ENCODE measurements at places on chromosomes 1 and 21.

DNA sequence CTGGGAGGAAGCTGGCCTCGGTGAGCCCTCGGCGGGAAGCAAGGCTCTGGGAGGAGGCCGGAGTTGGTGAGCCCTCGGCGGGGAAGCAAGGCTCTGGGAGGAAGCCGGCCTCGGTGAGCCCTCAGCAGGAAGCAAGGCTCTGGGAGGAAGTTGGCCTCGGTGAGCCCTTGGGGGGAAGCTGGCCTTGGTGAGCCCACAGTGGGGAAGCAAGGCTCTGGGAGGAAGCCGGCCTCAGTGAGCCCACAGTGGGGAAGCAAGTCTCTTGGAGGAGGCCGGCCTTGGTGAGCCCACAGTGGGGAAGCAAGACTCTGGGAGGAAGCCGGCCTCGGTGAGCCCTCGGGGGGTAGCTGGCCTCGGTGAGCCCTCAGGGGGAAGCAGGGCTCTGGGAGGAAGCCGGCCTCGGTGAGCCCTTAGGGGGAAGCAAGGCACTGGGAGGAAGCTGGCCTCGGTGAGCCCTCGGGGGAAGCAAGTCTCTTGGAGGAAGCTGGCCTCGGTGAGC is 36.0 kb downstream of the KRTAP10-1 start:
- DNase-seq, result no peak

DNA sequence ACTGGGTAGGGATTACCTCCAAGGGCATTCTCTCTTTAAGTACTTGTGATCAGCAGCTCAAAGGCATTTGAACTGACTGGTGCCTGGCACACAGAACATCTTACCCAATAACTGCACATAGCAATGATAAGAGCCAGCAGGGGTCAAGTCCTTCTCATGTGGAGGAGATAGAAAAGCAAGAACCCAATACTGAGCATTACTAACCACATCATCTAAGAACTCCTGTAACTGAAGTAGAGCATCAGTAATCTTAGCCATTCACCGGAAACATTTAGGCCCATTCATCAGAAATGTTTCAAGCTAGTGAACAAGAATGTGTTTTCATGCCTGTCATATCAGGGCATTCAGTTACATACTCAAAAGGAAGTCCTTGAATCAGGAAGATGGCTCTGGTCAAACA is 33.6 kb upstream of the THEM4 start:
- no peak for DNase-seq

DNA sequence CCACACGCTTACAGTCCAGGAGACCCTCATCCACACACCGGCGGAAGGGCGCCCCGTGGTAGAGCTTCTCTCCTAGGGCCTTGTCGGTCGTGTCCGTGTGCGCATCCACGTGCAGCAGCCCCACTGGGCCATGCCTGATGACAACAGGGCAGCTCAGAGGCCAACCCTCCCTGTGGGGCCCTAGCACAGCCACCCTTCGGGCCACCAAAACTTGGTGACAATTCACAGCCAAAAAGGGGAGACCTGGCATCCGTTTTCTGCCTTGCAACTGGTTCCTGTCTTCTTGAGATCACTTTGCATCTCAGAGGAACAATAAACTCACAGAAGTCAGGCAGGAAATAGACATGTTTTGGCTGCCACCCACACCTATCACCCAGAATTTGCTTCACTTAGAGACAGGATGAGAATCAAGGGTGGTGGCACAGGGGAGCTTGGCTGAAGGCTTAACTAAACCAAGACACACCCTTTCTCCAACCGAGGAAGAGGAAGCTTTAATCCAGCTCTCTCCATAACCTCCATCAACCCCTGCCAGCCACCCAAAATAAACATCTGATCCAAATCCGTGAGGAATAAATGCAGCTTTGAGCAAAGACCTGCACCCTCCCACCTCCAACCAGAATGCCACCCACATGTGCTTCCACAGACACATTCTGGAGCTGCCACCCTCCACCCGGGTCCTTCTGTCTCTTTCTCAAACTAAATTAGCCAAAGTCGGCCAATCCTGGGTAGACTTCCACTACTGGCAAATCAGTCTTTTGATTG is 5.7 kb downstream of the AGMAT start:
- no peak for DNase-seq

DNA sequence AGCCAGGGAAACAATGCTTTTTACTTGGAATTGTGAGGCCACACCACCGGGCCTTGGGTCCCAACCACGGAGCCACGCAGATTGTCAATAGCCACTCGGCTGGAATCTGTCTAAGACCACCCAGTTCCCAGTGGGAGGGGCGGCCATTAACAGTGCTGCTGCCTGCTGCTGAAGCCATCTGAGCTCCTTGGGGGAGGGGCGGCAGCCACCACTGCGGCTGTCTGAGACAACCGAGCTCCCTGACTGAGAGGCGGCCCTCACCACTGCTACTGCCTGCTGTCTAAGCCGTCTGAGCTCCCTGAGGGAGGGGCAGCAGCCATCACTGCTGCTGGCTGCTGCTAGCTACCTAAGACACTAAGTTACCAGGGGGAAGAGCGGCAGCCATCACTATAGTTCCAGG is 64.3 kb downstream of the DMRTA2 start:
- no peak for DNase-seq

DNA sequence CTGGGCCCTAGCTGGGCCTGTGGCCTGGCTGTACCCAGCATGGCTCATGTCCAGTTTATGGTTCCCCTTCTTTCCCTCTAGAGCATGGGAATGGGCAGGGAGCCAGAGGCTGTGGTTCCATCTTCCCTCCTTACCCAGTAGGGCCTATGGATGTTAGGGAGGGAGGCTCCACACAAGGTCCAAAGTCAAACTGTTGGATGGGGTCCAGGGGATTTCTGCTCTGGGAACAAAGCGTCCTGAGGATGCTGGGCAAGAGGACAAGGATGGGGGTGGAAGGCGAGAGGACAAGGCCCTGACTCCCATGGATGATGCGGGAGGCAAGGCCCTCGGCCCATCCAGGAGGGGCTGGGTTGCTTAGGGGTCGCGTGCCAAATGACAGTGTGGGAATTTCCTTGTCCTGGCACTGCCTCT is 17.3 kb downstream of the CSF1 start:
- no peak for DNase-seq

DNA sequence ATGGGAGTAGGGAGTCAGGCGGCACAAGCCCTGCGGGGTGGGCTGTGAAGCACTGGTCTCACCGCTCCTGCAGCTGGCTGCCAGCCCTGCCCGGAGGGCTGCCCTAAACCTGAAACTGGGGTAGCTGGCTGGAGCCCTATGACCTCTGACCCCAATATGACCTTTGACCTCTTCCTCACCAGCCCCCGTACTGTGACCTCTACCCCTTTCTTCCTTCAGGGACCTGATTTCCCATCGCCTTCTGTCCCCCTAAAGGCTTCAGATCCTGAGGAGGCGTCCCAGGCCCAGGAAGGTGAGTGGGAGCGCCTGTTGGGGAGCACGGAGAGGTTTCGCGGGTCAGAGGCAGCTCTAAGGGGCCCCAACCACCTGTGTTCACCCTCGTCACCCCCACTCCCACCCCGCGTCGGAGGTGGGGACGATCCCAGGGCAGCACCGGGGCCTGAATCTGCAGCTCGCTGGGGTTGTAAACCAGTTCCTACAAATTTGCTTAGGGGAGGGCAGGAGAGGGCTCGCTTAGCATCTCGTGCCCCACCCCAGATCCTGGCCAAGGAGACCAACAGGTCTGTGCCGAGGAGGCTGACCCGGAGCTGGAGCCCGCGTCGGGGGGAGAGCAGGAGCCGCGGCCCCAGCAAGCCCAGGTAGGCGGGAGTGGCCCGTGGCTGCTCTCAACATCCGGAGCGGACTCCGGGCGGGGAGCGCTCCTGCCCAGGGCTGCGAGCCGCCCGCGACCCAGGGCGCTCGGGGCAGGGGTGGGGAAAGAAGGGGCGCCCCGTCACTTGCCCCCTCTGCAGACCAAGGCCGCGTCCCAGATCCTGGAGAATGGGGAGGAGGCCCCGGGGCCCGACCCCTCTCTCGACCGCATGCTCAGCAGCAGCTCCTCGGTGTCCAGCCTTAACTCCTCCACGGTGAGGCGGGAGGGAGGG is 7.3 kb downstream of the SYTL1 start:
- DNase-seq, result no peak

DNA sequence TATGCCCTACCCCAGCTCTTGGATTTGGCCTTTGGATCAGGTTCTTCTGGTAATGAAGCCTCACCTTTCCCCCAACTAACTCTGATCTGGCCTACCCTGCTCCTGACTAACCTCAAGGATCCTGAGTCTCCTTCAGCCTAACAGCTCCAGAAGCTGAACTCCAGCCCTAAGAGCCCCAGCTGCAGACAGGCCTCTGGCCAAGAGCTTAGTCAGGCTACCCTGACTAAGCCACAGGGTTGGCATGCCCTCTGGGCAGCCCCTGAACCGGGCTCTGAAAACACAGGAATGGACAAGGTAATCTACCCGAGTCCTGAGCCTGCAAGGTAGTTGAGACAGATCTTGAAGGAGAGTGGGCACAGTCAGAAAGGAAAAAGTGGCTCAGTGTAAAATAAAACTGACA is 29.4 kb downstream of the COA7 start:
- no peak for DNase-seq

DNA sequence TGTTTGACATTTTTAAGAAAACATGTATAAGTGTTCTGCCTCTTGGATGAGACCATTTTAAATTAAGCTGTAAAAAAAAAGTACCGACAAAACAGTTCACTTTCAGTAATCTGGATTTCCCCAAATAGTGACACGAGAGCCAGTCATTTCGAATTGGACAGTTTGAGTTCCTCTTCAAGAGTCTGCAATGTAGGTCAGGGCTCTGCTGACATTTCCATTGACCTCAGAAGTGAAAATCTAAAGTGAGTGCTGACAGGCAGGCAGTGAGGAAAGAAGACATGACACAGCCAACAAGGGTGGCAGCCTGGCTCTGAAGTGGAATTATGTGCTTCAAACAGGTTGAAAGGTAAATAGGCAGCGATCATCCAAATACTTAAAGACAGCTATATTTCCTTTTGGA is at the start of gene IL23R:
TSS of gene IL23R (plus strand) at position 259 of the 400 bp plus-strand sequence. CDS start 1,667 bp downstream, outside the sequence.
- no peak for DNase-seq

DNA sequence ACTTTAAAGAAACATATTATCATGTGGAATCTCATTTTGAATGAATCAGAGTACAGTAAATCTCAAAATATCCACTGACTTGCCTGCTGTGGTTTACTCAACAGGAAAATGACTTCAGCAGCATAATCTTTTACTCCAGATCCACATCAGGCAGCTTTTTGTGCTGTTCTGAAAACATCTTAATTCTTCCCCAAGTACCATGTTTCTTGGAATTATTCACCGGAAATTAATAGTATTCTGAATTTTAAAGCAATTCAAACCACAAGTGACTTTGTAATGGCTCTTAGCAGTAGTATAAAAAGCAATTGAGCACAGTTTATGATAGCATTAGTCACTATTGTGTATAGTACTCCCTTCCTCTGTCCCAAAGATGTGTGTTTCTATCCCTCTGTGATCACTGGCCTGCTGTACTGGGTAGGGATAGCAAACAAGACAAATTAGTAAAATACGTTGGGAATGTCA is 64.2 kb upstream of the ERRFI1 start:
- no peak for DNase-seq

All from stimulated activated CD4-positive, alpha-beta T cell treated with anti-CD3 and anti-CD28 coated beads, Interleukin-12 subunit alpha, Interleukin-12 subunit beta, amount 100 ng/mL, for 24 hours (primary cell).